ENCODE measurements at places on chromosomes 3 and 15. TPM values are rescaled to one million over a fixed set of nuclear protein-coding genes. Genes with fewer than 3 reads are reported as not detected.

Gene MAGEL2
- not detected for total RNA-seq

Gene FBXO40
- total RNA-seq = not detected

Gene USP8
- 32.5 TPM for total RNA-seq

Gene CKMT1A
- total RNA-seq = 17.3 TPM

Gene GPR156
- total RNA-seq = not detected

Gene TMF1
- total RNA-seq = 26.7 TPM

Gene LSAMP
- under 0.01 TPM for total RNA-seq

Gene GNAT1
- not detected for total RNA-seq

Gene EIF4A2
- total RNA-seq = 723 TPM

Gene CCR8
- total RNA-seq = not detected

Gene NR2E3
- not detected for total RNA-seq

Gene CEP97
- total RNA-seq = 10.6 TPM

Gene ACTC1
- total RNA-seq = not detected

Gene SRGAP3
- total RNA-seq = 22.6 TPM

Gene LIPC
- total RNA-seq = 1.4 TPM

Gene SEC61A1
- total RNA-seq = 177 TPM

Gene P2RY14
- total RNA-seq = under 0.01 TPM

Gene KBTBD13
- total RNA-seq = under 0.01 TPM

Gene GABRR3
- not detected for total RNA-seq

Gene ALS2CL
- total RNA-seq = 64.6 TPM

Gene AADACL2
- not detected for total RNA-seq

Gene UTS2B
- not detected for total RNA-seq

Gene DAZL
- not detected for total RNA-seq

Gene CTXN2
- total RNA-seq = not detected

Gene SEMA7A
- total RNA-seq = 91.6 TPM

Gene TMEM158
- total RNA-seq = 1.5 TPM

Gene COL6A5
- not detected for total RNA-seq

Gene CHRNB4
- not detected for total RNA-seq

Gene ATP8B4
- total RNA-seq = 0.24 TPM

Gene ZBED2
- 8.3 TPM for total RNA-seq

Gene OR5H1
- not detected for total RNA-seq

Gene PLA1A
- 0.96 TPM for total RNA-seq

Gene SEMA3F
- total RNA-seq = 87.8 TPM

Gene RETNLB
- not detected for total RNA-seq

Gene TTLL13
- not detected for total RNA-seq

Gene RASGRP1
- 2.7 TPM for total RNA-seq

Gene LCTL
- not detected for total RNA-seq

Gene ROPN1B
- total RNA-seq = not detected

Gene GP5
- not detected for total RNA-seq

Gene C3orf70
- total RNA-seq = not detected

Gene CP
- total RNA-seq = 0.21 TPM

Gene CELSR3
- 3.4 TPM for total RNA-seq

Gene UBAP1L
- total RNA-seq = 0.72 TPM
